HepG2 (cell line): ENCODE measurements at places on chromosomes 1 and 21. TPM values are rescaled to one million over a fixed set of nuclear protein-coding genes. Genes with fewer than 3 reads are reported as not detected.

- DNase-seq = no peak
- no peaks in the 10 kb centered on the region for H3K4me1 ChIP-seq
These were observed 8.4 kb downstream of the ANKRD45 start for GRCh38 chr1:173661271-173661670.

DNA sequence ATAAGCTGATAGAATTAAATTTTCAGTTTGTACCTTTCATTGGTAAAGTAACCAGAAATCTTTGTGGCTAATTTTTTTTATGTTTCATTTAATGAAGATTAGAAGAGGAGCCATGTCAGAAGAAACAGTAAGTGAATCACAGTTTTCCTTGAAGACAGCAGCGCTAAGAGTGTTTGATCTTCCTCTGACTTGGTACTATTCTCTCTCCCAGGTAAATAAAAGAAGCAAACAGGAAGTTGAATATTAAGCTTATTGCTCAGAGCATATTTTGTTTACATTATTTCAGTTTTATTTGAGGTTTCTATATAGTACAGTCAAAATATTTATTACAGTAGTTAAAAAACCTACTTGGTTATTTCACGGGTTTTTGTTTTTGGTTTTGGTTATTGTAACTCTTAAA lies 3.7 kb downstream of the MIGA1 start:
- DNase-seq = no peak
- H3K4me1 ChIP-seq = peaks cover 20% of the 10 kb centered on the region; the same call in 1 of the 2 replicates
- H3K4me3 ChIP-seq = no peak overlapping the region
- H3K27ac ChIP-seq = no peak overlapping the region
- H3K36me3 ChIP-seq = no peaks in the 10 kb centered on the region

- H3K4me1 ChIP-seq = no peaks in the 10 kb centered on the region
- H3K27ac ChIP-seq = no peak overlapping the region
- H3K36me3 ChIP-seq = no peaks in the 10 kb centered on the region
- no peaks in the 10 kb centered on the region for H3K27me3 ChIP-seq
These were observed 5.6 kb upstream of the SAMSN1 start for GRCh38 chr21:14551741-14552140.

MASP2 gene
- 3.7 and 7.1 TPM in 2 replicates for total RNA-seq

GRCh38 chr1:102897557-102897956 lies 210.8 kb downstream of the COL11A1 start:
- no peaks in the 10 kb centered on the region for H3K27me3 ChIP-seq
- no peaks in the 10 kb centered on the region for H3K36me3 ChIP-seq
- no peak for DNase-seq
- H3K4me1 ChIP-seq = no peaks in the 10 kb centered on the region

DNA sequence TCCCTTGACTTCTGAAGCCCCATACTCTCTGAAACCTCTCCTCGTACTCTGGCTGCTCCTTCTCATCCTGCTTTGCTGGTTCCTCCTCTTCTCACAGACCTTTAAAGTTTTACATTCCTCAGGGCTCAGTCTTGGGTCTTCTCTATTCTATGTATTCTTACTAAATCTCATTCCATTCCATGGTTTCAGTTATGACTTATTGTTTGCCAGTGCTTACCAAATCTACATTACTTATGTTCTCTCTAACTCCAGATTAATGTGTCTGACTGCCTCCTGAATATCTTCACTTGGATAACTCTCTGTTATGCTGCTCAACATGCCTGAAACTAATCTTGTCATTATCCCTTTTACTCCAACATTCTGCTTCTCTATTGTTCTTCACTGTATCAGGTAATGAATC lies 5.4 kb upstream of the SLC35D1 start:
- no peaks in the 10 kb centered on the region; the same call in 1 of the 2 replicates for H3K27me3 ChIP-seq
- no peak overlapping the region for H3K4me3 ChIP-seq
- no peak overlapping the region for H3K27ac ChIP-seq

GRCh38 chr1:57079454-57080157 lies 113.8 kb upstream of the C8B start:
- no peaks in the 10 kb centered on the region for H3K27me3 ChIP-seq
- no peaks in the 10 kb centered on the region for H3K36me3 ChIP-seq
- no peak overlapping the region for H3K27ac ChIP-seq
- no peak overlapping the region for H3K4me3 ChIP-seq
- H3K4me1 ChIP-seq = no peaks in the 10 kb centered on the region

DIRAS3 gene
- total RNA-seq = not detected in 2 replicates
